ENCODE measurements at places on chromosomes 1 and 21. TPM values are rescaled to one million over a fixed set of nuclear protein-coding genes. Genes with fewer than 3 reads are reported as not detected.

DNA sequence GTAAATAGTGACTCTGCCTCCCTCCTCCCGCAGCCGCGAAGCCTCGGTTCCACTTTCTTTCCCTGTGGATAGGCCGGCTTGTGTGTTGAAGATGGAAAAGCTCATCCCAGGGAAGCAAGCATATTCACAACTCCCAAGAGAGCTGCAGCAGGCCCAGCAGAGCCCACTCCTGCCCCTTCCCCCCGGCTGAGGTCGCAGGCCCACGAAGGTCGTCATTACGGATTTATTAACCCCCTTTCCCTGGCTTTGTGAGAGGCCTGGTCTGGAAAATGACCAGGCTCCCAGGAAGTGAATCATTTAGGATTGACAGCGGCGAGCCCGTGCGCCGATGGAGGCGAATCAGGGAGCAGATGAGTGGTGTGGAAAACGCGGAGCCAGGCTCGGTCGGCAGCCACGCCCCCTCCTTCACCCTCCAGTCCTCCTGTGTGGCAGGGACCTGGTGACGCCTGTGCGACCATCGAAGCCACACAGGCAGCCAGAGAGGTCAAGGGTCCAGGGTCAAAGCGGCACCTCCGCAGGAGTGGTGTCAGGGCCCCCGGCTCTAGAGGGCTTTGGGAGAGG, 93.4 kb downstream of the PRDM16 start:
- H3K4me1 ChIP-seq, result peaks cover 2% of the 10 kb centered on the region
- peaks cover 46% of the 10 kb centered on the region for H3K27me3 ChIP-seq
- no peak for DNase-seq
- no peaks in the 10 kb centered on the region for H3K36me3 ChIP-seq
- H3K4me3 ChIP-seq, result no peak overlapping the region

Gene CCDC30
- total RNA-seq, result 1.7 TPM

Gene SH2D1B
- total RNA-seq, result 0.27 TPM

DNA sequence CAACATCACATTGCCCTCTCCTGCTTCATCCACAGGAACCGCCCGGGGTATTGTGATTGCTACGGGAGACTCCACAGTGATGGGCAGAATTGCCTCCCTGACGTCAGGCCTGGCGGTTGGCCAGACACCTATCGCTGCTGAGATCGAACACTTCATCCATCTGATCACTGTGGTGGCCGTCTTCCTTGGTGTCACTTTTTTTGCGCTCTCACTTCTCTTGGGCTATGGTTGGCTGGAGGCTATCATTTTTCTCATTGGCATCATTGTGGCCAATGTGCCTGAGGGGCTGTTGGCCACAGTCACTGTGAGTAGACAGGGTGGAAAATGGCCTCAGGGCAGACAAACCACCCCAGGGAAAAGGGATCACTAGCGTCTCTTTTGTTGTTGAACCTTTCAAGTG, 12.7 kb downstream of the ATP1A4 start:
- no peak overlapping the region for H3K27ac ChIP-seq
- no peak for DNase-seq
- peaks cover 17% of the 10 kb centered on the region for H3K4me1 ChIP-seq
- H3K36me3 ChIP-seq, result no peaks in the 10 kb centered on the region

GRCh38 chr1:84889437-84889836, 3.6 kb downstream of the LPAR3 start:
- no peaks in the 10 kb centered on the region for H3K36me3 ChIP-seq
- peaks cover 21% of the 10 kb centered on the region for H3K27me3 ChIP-seq
- no peak overlapping the region for H3K27ac ChIP-seq
- peaks cover 10% of the 10 kb centered on the region for H3K4me1 ChIP-seq

DNA sequence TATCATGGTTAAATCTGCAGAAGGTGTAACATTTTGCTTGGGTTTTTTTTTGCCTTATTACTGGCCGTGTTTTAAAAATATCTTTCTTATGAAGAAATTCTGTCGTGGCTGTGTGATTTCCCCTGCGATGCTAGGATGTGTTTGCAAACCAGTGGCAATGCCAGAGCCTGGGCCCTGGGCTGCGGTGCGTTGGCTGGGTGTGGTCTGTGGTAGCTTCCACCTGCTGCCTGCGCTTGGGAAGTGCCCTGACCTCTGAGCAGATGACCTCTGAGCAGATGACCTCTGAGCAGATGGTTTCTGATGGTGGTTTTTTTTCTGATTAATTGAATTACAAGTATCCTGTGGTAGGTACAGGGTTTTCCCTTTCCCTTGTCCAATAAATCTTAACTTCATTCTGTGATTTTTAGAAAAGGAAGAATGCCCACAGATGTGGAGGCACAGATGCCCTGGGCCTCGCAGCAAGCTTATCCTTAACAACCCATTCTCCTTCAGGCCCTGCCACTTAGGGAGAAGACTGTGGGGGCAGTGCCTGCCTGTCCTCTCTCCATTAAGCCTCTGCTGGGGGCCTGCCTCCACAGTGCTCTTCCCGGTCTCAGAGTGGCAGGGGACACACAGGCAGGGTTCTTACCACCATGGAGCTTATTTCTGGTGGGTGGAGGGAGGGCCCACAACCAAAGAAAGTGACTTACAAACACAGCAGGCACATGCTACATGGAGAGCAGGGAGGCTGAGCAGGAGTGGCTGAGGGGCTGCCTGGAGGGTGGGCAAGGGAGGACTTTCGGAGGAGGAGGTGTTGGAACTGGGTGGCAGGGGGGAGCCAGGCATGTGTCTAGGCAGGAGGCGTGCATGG, 81.7 kb downstream of the PCBP3 start:
- H3K36me3 ChIP-seq, result no peaks in the 10 kb centered on the region
- peaks cover 9% of the 10 kb centered on the region for H3K27me3 ChIP-seq
- DNase-seq, result no peak
- H3K27ac ChIP-seq, result no peak overlapping the region
